ENCODE measurements at places on chromosomes 1 and 21.
A peak's percentile ranks its signal among the peaks of the same experiment; 100 is the strongest.

DNA sequence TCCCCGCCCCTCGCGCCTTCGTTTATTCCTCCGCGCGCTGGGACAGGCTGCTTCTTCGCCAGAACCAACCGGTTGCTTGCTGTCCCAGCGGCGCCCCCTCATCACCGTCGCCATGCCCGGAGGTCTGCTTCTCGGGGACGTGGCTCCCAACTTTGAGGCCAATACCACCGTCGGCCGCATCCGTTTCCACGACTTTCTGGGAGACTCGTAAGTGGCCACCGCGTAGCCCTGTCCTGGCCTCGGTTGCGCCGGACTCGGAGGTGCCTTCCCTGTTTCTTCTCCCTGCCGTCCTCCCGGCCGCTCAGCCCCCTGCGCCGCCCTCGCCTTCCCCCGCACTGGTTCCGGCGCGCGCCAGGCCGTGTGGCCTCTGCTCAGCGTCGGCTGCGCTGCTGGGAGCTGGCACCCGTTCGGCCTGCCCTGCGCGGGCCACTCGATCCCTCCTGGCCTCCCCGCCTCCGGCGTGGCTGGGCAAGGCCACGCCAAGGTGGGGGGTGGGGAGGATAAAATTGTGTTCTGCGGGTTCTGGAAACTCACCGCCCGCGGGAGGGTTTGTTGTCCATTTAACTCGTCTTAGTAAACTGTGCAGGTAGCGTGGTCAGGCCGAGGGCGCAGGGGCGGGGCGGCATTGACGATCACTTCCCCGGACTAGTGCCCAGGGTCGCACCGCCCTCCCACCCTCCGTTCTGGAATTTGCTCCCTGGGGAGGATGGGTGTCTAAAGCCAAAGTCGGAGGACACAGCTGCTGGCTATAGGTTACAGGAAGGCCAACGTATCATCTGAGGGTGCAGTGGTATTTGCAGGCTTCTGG lies at the start of gene PRDX6:
PRDX6 (plus strand) TSS at position 50 of the 808 bp plus-strand sequence; CDS start at position 113, 63 bp downstream.
- peak; percentile 89 for DNase-seq

- no peak for DNase-seq
Observed at GRCh38 chr1:210703593-210703992, 374.9 kb downstream of the HHAT start.

DNA sequence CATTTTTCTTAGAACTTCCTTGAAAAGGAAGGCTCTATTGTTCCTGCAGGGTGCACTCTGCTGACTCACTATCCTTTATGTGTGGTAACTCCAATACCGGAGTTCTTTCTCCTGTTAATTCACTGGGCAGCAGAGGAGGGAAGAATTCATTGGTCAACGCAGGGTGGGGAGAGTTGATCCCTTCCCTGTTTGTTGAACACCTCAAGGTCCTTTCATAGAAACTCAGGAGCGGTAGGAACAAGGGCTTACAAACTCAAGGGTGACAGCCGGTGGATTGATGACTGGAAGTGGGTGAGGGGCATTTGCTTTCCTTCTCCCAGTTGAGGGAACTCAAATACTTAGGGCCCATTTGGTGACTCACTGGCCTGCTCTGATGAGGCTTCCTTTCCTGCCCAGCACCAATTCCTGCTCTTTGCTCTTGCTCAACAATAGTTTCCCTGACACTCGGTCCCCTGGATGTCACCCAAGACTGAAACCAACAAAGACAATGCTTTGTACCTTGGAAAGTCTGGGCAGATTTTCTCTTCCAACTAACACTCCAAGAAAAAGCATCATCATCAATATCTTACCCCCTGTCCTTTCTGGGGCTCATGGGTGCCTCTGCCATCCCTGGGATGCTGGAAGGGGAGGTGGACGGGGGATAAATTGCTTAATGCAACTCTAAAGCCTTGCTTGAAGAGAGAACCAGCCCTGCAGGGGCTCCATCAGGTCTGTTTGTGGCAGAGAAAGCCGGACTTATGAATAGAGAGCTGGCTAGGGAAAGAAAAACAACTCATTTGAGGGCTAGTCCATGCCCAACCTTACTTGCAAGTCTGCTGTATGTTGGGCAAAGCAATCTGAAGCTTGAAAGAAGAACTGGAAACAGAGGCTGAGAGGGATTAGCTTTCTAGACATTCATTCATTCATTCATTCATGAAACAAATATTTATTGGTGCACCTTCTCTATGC lies 9.3 kb downstream of the SLC26A9 start:
- DNase-seq = no peak

- DNase-seq = no peak
Observed at GRCh38 chr1:173058556-173058955, 7.8 kb upstream of the TNFSF18 start.

- no peak for DNase-seq
Observed at GRCh38 chr1:220250681-220251080, 21.6 kb downstream of the RAB3GAP2 start.

DNA sequence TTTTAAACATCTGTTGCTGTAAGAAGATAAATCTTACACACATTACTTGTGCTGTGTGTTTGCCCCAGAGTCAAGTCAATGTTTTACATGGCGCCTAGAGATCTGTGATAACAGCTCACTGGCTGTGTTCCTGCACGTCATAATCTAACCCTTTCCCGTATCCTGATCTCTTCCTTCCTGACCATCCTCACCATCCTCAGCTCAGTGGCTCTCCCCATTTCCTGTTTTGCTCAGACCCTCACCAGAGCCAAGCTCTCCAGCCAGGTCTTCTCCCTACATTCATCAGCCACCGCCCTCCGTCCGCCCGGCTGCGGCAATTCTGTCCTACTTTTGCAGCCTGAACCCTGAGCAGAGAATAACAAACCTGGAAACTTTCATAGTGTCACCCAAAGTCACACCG lies 824.7 kb downstream of the USP25 start:
- no peak for DNase-seq

GRCh38 chr1:186066411-186066810 lies 308.6 kb downstream of the TPR start:
- DNase-seq = no peak

DNA sequence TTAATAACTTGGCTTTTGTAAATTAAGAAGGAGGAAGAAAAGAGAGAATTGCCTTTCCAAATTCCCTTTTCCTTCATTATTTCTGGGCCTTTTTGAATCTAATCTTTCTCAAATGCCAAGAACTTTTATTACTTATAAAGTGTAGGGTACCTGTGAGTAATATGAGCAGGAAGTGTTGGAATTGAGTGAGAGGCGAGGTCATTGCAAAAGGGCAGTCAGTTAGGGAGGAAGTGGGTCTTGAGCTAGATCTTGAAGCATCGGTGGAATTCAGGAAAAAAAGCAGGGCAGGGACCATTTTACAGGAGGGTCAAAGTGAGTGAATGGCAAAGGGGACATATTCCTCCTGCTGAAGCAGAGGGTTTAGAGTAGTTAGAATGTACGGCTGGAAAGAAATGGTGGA lies 23.4 kb downstream of the DDI2 start:
- no peak for DNase-seq

GRCh38 chr21:15445327-15445726 lies 284.5 kb upstream of the USP25 start:
- no peak for DNase-seq

DNA sequence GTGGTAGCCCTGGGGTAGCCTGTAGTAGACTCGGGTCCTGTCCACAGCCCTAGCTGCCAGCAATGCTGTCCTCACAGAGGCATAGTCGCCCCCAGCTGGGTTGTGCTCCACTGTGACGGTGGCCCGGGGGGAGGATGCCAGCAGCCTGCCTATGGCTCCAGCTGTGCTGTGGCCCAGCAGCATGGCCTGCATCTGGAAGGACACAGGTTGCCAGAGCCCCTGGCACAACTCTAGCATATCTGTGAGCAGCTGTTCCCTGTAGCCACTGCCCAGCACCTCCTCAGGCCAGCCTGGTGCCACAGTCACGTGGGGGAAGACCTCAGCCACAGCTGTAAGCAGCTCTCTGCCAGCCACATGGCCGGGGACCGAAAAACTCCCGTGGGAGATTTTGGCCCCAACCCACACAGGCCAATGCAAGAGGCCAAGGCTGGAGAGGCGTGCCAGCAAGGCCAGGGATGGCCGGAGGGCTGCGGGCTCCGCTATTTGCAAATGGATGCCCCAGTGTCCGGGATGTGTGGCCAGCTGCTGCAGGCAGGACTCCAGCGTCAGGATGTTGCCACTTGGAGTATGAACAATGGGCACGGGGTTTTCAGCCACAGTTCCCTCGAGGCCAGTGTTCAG lies 13.9 kb downstream of the FAM151A start:
- DNase-seq = no peak

GRCh38 chr1:245997471-245998258 lies 509.4 kb downstream of the SMYD3 start:
- no peak for DNase-seq

DNA sequence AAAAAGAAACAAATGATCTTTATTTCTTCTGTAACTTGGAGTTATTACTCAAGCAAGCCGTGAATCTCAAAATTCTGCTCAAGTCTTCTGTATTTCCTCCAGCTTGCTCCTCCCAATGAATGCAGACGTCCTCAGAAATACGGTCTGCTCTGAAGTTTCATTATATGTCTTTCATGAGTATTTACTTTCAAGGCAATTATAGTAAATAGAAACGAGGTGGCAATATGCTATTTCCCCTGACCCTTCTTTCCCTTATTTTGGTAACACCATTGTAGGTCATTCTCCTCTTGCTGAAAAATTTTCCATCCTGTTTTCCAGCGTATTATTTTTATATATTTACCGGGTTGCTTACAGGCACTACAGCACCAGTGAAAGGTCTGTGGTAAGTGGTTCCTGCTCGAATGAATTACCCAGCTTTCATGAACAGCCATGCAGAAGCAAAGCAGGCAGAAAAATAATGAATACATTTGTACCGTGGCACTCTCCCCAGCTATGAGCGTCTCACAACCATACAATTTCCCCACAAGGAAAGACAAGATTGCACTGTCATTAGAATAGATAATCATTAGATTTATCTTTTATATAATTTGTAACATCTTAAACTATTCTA lies 350.9 kb upstream of the PKN2 start:
- no peak for DNase-seq

DNA sequence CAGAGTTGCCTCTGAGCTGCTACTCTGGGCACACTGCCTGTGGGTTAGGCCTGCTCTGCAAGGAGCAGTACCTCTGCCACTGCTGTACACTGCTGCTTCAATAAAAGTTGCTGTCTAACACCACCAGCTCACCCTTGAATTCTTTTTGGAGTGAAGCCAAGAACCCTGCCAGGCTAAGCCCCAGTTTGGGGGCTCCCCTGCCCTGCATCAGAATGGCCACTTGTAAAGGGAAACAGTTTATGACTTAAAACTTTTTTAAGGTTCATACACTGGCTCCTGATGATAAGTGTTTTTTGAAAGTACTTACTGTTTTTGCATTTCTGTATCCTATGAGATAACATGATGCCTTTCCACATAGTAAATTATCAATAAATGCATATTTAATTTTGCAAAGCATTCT lies 310.0 kb downstream of the LMO4 start:
- DNase-seq = no peak

GRCh38 chr1:23791516-23792047 lies 637 bp downstream of the LYPLA2 start:
- DNase-seq = no peak

DNA sequence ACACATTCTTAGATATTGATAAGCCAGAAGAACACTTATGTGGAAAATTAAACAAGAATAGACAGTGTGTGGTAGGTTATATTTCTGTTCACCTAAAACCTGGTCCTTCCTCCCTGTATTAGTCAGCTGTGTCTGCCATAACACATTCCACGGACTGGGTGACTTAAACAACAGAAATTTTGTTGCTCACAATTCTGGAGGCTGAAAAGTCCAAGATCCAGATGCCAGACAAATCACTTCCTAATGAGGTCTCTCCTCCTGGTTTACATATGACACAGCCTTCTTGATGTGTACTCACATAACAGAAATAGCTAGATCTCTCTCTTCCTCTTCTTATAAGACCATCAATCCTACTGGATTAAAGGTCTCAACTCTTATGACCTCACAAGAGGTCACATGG lies 25.7 kb downstream of the JMJD4 start:
- DNase-seq = no peak

DNA sequence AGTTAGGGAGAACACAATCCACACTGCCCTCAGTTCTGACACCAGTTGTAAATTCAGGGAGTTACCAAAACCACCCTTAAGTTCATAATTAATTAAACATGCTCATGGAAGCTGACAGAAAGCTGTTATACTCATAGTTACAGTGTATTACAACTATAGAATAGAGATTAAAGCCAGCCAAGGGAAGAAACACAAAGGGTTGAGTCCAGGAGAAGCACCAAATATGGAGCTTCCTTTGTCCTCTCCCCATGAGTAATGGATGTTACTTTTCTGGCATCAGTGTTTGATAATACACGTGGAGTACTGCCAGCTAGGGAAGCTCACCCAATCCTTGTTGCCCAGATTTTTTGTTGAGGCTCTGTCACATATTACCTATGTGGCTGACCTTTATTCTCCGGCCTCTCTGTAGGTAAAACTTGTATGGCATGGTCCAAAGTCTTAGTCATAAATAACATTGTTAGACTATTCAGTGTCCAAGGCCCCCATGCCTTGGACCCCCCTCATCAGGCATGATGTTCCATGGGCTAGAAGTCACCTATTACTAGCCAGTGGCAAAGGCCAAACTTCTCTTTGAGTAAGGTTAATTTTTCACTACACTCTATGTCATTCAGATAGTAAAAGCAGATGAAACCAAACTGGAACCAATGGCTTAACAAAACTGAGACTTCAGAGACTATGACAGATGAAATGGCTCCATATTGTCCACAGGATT lies 175.7 kb downstream of the GPR52 start:
- no peak for DNase-seq

GRCh38 chr1:25031966-25032667 lies 102.0 kb upstream of the RUNX3 start:
- DNase-seq = no peak

GRCh38 chr1:20787840-20788795 lies 1.0 kb upstream of the HP1BP3 start:
- DNase-seq = peak; percentile 37

DNA sequence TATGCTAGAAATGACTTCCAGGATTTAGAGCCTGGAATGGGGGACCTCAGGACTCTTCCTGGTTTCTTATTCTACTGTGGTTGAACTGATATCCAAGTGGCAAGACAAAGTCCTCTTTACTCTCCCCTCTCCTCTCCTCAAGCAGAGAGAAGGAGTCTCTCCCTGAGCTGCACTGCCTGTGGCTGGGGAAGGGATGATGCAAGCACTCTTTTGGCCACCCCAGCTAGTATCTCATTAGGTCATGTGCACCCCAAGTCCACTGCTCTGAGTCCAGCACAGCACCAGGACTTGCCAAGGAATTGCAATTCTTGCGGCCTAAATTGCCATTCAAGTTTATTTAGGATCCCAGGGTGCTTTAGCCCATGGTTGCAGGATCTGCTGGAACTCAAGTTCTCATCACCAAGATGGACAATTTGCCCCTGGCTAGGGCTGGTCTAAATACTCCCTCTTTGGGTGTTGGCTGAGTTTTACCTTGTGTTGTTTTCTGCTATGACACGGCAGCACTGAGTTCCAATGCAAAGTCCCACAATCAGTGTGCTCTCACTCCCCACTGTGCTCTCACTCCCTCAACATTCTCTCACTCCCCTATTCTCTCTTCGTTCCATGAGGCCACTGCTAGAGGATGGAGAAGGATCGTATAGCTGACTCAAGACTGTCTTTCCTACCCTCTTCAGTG lies 172.2 kb downstream of the TM2D1 start:
- no peak for DNase-seq

DNA sequence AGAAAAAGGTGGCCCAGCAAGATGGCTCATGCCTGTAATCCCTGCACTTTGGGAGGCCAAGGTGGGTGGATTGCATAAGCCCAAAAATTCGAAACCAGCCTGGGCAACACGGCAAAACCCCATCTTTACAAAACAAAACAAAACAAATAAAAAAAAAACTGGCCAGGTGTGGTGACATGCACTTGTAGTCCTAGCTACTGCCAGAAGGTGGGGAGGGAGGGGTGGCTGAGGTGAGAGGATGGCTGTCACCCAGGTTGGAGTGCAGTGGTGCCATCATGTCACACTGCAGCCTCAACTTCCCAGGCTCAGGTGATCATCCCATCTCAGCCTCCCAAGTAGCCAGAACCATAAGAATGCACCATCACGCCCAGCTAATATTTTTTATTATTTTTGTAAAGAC lies 22.8 kb downstream of the RERE start:
- no peak for DNase-seq

Data from renal pelvis (tissue), 12 donors.